Type B pancreatic cell (in vitro differentiated cells): ENCODE measurements at places on chromosomes 1 and 21.

DNA sequence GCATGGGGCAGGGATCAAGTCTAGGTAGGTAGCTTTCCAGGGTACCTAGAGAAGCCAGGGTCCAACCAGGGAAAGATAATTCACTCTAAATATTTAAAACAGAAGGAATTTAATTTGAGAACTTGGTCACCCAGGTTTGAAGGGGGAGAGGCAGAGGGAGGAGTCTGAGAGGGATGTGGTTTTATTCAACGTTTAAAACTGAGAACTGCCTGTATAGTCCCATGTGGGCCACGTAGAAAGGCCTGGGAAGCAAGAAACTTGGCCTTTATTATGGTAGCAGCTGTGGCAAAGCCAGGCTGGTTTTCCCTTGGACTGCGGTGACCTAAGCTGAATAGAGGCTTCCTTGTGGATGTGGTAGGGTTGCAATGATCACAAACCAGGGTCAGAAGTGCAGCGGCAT is 42.0 kb upstream of the DUSP10 start:
- no peak for DNase-seq

DNA sequence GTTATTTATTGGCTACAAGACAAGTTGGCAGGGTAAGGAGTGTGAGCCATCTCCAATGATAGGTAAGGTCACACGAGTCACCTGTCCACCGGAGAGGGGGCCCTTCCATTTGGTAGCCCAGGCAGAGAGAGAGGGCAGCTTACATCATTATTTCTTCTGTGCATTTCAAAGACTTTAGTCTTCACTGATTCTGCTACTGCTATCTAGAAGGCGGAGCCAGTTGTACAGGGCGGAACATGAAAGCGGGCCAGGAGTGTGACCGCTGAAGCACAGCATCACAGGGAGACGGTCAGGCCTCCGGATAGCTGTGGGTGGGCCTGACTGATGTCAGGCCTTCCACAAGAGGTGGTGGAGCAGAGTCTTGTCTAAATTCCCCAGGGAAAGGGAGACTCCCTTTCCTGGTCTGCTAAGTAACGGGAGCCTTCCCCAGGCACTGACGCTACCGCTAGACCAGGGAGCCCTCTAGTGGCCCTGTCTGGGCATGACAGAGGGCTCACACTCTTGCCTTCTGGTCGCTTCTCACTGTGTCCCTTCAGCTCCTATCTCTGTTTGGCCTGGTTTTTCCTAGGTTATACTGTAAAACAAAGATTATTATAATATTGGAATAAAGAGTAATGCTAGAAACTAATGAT is 36.7 kb downstream of the ZNF695 start:
- DNase-seq, result no peak

GRCh38 chr1:25209516-25209915 is 22.8 kb downstream of the SYF2 start:
- DNase-seq, result no peak

GRCh38 chr1:172627702-172628101 is 31.2 kb upstream of the FASLG start:
- no peak for DNase-seq

DNA sequence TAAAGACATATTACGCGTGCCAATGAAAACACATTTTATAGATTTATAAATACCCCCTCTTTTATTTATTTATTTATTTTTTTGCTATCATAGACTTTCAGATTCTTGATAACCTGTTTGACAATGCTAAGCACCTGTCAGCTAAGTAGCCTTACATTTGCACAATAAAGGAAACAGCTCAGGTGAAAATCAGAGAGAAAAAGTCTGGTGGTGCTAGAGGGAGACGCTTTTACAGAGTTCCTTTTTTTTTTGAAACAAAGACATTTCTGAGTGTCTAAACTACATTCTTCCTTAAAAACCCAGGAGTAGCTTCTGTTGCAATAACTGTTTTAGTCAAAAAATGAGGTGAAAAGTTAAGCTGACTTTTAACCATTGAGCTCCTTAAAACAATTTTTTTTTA is 1611.6 kb downstream of the NCAM2 start:
- DNase-seq, result no peak

DNA sequence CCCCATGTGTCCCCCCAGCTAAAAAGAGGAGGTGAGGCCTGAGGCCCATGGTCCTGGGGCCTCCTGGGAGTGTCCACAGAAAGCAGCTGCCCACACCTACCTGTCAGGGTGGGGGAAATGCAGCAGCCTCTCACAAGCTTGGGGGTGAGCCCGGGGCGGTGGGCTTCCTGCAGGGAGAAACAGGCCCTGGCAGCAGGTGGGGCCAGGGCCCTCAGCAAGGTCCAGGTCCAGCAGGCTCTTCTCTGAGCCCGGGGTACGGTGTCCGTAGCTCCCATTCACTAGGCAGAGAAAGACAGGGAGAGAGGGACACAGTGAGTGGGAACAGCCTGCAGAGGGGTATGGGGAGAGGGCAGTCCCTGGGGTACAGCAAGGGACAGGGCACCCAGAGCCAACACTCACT is 139.0 kb downstream of the GLIS1 start:
- DNase-seq, result no peak

DNA sequence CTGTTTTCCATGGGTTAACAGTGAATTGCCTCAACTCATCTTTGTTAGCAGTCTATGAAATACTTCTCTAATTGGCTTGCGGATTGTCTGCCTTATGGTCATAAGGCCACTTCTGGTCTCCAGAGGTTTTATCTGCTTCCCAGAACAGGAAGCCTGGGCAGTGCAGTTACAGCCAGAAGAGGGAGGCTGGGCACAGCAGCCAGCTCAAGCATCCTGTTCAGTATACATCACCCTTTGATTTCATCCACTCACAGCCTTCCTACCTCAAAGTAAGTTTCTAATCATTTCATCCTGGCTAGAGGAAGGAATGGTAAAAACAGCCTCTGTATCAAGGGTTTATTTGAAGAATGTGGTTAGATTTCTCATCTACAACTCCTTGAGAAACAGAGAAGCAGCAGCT is 311.5 kb upstream of the DEPDC1 start:
- no peak for DNase-seq

DNA sequence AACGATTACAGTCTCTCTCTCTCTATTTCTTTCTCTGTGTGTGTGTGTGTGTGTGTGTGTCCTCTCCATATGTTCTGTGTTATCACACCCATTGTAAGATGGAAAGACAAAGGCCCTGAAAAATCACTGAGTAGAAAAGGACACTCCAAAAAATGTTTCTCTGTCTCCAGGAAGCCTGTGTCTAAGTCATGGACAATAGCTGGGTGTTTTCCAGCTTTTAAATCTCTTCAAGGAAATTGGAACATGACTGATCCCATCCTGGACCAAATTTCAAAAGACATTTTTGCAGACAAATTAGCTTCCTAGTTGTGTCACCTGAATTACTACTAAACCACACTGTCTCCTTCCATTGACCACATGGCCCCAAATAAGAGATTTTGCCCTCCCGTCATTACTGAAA is 31.0 kb upstream of the LMX1A start:
- no peak for DNase-seq

DNA sequence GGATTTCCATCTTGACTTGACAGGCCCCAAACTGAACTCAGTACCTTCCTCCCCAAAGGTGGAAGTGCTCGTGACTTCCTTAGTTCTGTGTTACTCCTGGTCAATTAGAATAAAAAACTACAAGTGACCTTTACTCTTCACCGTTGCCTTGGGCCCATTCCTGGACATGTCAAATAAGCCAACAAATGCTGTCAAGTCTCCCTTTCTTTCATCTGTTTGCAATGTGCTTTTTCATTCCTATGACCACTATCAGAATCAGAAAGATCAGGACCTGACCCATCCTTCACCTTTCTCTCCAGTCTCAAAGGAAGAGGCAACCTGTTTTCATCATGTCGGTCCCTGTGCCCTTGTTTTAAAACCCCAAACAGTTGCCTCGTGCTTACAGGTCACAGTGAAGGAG is 4.9 kb upstream of the KCNJ10 start:
- DNase-seq, result no peak

DNA sequence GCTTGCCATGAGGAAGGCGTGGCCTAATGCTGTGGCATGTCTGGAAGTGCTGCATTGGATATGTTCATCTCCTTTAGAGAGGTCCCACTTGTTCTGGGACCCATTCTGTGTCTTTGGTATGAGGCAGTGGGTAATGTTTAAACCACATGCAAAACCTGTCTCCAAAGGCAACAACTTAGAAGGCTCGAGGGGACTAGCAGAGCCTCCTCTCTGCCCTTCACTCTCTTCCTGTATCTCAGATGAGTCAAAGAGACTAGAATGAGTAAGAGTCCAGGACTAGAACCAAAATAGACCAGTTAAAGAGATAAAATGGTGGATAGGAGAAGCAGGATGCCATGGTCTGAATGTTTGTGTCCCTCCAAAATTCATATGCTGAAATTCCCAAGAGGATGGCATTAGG is 220.8 kb upstream of the KIAA0040 start:
- DNase-seq, result no peak

DNA sequence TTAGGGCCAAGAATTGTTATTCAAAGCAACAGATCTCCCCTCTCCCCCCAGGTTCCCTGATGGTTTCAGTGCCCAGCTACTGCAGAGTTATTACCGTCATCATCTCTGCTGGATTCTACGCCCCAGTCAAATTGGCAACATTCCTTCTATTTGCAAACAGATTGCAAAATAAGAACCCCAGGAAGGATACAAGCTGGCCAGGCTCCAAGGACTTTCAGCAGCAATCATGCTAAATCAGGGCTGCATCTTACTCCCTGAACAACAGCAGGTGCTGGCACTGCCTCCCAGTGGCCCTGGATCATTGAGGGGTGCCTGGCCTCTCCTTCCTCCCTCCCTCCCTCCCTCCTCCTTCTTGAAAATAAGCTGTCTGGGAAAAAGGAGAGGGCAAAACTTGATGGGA is 521.6 kb upstream of the BEND5 start:
- DNase-seq, result no peak

GRCh38 chr1:233459968-233460367 is 132.4 kb downstream of the MAP3K21 start:
- DNase-seq, result no peak

DNA sequence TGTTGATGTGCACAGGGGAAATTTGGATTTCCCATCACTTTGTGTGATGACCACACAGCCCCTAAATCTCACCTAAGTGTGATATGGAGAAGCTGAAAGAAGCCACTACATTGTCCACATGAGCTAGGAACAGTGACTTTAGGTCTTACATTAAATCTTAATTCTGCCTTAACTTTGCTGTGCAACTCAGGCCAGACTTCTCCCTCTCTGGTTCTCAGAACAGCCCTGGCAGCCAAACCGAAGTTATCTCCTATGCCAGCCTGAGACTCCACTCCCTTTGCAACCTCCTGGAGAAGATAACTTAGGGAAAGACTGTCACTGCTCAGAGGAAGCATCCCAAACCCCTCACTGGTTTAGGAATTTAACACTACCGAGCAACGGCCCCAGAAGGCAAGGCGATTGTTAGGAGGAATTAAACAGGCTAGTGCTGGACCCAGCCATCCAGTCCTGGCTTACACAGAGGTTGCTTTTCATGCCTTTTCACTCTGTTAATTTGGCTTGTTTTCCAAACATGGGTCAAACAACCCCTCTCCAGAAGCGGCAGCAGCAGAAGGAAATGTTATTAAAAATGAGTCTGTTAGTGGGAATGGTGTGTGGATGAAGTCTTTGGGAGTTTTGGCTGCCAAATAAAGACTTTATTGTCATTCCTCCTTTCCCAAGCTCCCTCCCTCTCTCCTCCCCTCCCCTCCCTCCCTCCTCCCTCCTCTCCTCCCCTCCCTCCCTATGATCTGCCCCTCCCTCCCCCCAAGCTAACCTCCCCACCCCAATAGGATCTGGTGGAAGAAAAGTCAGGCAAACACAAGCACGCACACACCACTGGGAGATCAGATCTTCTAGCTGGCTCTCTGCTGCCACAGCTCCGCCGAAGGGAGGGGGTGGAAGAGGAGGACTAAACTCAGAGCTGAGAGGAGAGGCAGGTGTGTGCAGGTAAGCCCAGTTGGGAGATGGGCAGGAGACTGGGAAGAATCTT is at the start of gene PRELP:
PRELP (plus strand) TSS at position 795 of the 970 bp plus-strand sequence. CDS start 7,379 bp downstream, outside the sequence.
- no peak for DNase-seq

DNA sequence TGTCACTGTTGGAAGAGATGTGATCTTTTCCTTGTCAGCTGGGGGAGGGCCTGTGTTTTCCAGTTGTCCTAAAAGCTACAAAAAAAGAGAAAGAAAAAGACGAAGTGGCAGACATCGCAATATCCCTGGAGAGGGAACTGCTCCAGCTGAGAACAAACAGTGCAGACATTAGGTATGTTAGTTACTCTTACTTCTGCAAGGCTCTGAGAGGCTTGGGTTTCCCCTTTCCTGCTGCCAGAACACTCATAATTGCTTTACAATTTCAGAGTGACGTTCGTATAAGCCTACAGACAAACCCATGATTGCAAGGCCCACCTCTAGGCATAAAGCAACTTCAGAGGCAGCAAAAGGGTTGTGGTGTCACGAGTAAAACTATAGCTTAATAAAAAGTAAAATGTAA is 31.1 kb downstream of the CD160 start:
- DNase-seq, result no peak

GRCh38 chr1:162599451-162599850 is 32.8 kb upstream of the DDR2 start:
- DNase-seq, result no peak

DNA sequence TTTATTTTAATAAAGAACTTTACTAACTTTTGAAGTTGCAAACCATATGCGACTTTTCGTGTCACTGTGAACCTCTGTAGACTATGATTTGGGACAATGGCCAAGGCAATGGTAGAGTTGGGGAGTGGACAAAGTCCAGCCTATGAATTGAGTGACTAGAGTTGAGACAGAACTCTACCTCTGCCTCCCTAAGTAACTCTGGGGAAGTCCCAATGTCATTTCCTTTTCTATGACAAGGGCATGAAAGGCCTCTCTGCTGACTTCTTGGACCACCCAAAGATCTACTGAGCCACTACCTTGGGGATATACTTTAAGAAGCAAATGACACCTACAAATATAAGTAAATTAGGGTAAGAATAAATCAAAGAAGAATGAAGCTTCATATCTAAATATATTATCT is 19.3 kb downstream of the BEND5 start:
- DNase-seq, result no peak

GRCh38 chr1:246176126-246177024 is 330.7 kb downstream of the SMYD3 start:
- DNase-seq, result no peak

DNA sequence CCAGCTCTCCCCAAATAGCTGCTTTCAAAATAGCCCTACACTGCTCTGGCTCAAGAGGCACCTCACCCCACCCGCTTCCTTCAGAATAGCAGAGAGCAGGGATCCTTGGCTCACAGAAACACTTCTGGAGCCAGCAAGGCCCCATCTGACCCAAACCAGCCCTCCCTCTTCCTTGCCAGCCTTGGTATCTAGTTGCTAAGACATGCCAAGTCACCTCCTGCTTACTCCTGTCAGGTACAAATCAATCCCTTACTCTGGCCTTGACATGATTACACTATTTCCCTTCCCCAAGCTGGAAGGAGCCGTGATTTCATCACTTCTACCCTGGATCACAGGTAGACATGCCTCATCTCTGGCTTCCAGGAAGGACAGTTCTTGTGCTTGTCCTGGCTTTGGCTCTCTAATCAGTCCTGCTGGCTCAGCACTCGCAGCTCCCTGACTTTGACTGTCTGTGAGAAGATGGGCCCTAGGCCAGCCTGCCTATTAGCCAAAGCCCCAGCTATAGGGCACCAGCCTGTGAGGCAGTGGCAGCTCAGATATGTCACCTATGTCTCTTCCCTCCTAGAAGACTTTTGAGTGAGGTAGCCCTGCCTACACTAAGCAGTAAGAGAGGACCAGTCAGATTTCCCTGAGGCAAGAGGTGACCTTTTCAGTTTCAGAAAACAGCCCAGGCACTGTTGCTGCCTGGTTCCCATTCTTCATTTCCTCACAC is 8.9 kb upstream of the MUTYH start:
- no peak for DNase-seq

GRCh38 chr1:89451011-89451410 is 73.6 kb upstream of the LRRC8B start:
- DNase-seq, result no peak

- no peak for DNase-seq
These were observed 30.7 kb upstream of the KIAA1614 start for GRCh38 chr1:180881806-180882509.
